Large intestine (tissue), 12 donors: ENCODE measurements at places on chromosomes 12 and 14. TPM values are rescaled to one million over a fixed set of nuclear protein-coding genes. Genes with fewer than 3 reads are reported as not detected.

Gene CELA1
- not detected for polyA plus RNA-seq

Gene REP15
- polyA plus RNA-seq: 30.4 TPM

Gene GAS2L3
- 34.0 TPM for polyA plus RNA-seq

Gene ESRRB
- polyA plus RNA-seq: 0.18 TPM

Gene MAP1LC3B2
- 2.3 TPM for polyA plus RNA-seq

Gene ACRBP
- polyA plus RNA-seq: 4.0 TPM

Gene SMIM41
- 0.88 TPM for polyA plus RNA-seq
